ENCODE measurements at places on chromosomes 12 and 14.

GRCh38 chr12:26830363-26830762 is 2.6 kb downstream of the ITPR2 start:
- DNase-seq, result no peak

DNA sequence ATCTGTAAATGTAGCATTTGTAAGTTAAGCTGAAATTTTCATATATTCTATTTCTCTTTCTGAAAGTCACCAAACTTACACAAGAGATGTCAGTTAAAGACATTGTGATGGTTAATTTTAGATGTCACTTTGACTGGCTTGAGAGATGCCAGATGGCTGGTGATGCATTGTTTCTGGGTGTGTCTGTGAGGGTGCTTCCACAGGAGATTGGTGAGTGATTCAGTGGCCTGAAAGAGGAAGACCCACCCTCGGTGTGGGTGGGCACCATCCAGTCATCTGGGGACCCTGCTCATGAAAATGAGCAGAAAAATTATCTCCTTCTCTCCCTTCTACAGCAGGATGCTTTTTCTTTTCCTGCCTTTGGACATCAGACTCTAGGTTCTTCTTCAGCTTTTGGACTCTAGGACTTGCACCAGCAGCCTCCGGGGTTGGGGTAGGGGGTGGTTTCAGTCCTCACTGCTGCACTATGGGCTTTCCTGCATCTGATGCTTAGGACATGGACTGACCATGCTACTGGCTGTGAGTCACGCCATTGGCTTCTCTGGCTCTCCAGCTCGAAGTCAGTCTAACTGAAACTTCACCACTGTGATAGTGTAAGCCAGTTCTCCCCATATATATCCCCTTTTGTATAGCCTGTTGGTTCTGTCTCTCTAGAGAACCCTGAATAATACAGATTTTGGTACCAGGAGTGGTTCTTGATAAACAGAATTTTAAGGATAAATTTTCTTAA is 20.9 kb downstream of the PDE6H start:
- no peak for DNase-seq

GRCh38 chr12:80625051-80625450 is 82.4 kb upstream of the MYF6 start:
- DNase-seq, result no peak

- DNase-seq, result no peak
These were observed 404.3 kb downstream of the NPAS3 start for GRCh38 chr14:33343016-33343415.

- DNase-seq, result no peak
These were observed 32.7 kb downstream of the PPP4R3A start for GRCh38 chr14:91477388-91477787.

DNA sequence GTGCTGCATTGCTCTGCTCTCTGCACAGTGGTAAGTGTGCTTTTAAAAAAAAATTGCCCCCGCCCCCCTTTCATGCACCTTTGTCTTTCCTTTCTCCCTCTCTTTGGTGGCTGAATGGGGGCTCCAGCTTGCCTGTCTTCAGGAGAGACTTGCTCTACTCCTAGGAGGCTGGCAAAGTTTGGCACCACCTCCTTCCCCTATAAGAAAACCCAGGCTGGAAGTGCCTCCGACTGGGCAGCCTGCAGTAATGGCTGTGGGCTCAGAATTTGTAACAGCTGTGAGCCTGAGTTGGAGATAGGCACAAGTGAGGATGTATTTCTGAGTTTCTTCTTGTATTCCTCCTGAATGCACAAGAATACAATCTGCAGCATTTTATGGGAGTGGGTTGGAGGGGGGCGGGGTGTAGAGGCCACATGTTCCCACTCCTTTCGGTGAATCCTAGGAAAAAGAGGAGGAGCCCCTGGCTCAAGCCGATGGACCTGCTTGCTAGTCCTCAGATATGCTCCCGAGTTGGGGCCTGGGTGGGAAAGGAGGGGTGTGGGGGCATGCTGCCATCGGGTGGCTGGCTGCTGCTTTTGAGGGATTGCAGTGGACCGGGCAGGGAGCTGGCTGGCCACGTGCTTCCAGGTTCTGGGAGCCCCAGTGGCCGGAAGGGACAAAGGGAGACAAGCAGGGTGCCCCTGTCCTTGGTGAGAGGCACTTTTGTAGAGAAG is 124.3 kb downstream of the TSPAN9 start:
- no peak for DNase-seq

GRCh38 chr14:100088226-100088625 is 23.0 kb downstream of the EVL start:
- DNase-seq, result no peak

DNA sequence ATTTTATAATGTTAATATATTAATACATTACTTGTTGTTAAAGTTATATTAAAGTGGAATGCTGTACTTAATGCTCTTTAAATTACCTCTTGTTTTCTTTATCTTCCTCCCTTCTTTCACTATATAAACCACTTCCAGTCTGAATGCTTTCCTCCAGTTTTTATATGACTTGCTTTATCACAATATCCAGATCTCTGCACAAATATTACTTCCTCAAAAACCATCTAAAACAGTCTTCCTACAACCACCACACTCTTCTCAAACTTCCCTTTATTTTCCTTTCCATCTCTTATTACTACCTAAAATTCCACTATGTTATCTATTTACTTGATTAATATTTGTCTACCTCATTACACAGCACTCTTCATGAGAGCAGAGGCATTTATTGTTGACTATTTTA is 956.6 kb downstream of the LRFN5 start:
- no peak for DNase-seq

DNA sequence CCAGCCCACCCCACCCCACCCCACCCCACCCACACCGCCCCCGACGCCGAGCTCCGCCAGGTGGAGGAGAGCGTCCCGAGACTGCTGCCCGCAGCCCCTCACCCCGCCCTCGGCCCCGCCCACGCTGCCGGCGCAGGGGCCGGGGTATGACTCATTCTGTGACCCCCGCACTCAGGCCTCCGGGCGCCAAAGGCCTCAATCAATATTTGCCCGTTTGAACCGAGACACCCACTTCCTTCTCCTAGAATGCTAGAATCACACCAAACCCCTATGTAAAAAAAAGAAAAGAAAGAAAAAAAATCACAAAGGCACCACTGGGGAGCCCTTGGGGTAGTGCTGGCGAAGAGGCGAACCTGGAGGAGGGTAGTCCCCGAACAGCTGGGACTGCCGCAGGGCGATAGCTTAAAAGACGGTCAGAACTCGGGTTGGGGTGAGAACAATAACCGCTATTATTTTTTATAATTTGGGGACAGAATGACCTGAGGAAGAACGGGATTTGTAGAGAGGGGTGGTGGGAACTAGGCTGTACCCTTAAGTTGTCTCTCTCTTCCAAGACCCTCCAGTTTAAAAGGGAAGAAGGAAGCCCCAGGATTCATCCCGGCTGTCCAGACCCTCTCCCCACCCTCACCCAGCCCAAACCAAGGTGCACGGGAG is 894 bp downstream of the KRT8 start:
- no peak for DNase-seq

DNA sequence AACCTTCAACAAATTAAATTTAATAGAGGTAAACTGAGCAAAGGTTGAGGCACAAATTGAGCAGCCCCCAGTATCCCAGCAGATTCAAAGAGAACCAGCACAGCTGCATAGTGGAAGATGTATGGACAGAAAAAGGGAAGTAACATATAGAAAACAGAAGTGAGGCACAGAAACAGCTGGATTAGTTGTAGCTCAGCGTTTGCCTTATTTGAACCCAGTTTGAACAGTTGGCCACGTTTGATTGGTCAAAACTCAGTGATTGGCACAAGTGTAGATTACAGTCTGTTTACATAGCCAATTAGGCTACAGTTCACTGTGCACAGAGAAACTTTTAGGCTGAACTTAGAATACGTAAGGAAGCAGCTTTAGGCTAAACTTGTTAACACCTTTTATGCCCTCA is 315.5 kb downstream of the RMST start:
- no peak for DNase-seq

GRCh38 chr14:87067591-87067990 is 925.4 kb downstream of the GALC start:
- no peak for DNase-seq

- DNase-seq, result no peak
These were observed 46.9 kb upstream of the CAND1 start for GRCh38 chr12:67222302-67222701.

DNA sequence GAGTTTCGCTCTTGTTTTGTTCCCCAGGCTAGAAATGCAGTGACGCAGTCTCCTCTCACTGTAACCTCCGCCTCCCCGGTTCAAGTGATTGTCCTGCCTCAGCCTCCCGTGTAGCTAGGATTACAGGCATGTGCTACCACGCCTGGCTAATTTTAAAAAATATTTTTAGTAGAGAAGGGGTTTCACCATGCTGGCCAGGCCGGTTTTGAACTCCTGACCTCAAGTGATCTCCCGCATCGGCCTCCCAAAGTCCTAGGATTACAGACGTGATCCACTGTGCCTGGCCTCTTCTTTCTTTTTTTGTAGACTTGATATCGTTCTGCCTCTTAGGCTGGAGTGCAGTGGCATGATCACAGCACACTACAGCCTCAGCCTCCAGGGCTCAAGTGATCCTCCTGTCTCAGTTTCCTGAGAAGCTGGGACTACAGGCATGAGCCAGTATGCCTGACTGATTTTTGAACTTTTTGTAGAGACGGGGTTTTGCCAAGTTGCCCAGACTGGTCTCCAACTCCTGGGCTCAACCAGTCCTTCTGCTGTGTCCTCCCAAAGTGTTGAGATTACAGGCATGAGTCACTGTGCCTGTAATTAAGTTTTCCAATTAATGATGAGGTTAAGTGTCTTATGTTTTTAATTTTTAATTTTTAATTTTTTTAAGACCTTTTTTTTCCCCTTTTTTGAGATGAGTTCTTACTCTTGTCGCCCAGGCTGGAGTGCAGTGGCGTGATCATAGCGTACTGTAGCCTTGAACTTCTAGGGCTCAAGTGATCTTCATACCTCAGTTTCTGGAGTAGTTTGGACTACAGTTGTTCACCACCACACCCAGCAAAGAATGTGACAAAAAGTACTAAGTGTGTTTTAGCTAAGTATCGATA is 10.2 kb downstream of the RCOR1 start:
- DNase-seq, result no peak

- no peak for DNase-seq
These were observed 96.6 kb downstream of the RAD52 start for GRCh38 chr12:852864-853263.

DNA sequence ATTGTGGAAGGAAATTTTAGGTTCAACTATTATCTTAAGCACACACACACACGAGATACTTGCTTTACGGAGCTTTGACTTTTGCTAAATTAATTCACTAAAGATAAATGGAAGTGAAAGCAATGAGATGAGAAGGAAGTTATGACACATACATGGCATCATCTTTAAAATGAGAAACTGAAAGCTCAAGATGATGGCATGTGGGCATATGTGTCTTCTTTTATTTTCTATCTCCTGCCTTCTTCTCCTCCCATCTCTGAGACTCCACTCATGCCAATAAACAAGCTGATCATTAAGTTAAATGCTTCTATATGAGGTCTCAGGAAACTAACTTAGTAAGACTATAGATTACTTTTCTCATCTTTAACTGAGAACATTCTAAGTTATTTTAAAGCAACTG is 216.7 kb downstream of the MED13L start:
- no peak for DNase-seq

- DNase-seq, result no peak
These were observed 1.2 kb downstream of the PITPNM2 start for GRCh38 chr12:123149501-123150274.

- DNase-seq, result no peak
These were observed 186.1 kb downstream of the TSPAN9 start for GRCh38 chr12:3263282-3263681.
